Activated T-helper 17 cell treated with anti-CD3 and anti-CD28 coated beads, Interleukin-2, amount 50 U/mL, for 72 hours (primary cell): ENCODE measurements at places on chromosomes 6 and 20. TPM values are rescaled to one million over a fixed set of nuclear protein-coding genes. Genes with fewer than 3 reads are reported as not detected.

DNA sequence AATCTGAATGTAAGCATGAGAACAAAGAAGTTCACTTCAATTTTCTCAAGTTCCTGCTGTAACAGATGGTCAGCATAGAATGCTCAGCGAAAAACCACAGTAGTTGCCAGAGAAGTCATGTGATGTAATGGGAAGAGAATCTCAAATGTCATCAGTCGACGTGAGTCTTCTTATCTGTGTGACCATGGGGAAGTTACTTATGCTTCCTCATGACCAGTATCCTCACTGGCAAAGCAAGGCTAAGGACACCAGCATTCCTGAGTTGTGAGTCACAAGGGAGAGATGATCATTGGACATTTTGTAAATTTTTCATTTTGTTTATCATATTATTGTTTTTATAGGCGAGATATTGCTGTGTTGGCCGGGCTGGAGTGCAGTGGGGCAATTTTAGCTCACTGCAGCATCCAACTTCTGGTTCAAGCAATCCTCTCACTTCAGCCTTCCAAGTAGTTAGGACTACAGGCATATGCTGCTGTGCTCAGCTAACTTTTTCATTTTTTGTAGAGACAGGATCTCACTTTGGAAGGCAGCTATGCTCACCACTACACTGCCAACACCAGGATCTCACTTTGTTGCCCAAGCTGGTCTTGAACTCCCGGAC is 21.9 kb downstream of the SGK1 start:
- ATAC-seq = no peak

The SLA2 gene
- 43.7 TPM for total RNA-seq

The PSORS1C2 gene
- total RNA-seq = not detected

GRCh38 chr6:90610301-90610750 is 23.5 kb upstream of the MAP3K7 start:
- ATAC-seq = no peak

The ULBP3 gene
- total RNA-seq = not detected

GRCh38 chr6:156782691-156783320 is 5.6 kb downstream of the ARID1B start:
- no peak for ATAC-seq

DNA sequence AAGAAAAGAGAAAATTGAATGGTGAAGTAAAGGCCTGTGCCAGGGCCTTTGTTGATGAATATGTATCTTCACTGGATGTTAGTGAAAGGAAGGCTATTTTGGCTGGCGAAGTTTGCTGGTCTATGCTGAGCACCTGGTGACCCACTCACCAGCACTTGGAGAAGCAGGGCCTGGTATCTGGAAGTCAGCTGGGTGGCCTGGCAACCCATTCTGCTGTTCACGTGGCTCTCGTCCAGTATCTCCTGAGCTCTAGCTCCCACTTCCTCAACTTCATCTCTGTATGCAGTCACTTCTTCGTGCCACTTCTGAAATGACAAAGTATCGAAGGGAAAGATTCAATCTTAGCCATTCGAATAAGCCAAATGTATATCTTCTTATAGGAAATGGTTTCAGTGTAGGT is 283.7 kb downstream of the SYNE1 start:
- ATAC-seq = no peak

GRCh38 chr20:63740627-63741353 is 1.2 kb downstream of the SLC2A4RG start:
- ATAC-seq = peak; percentile 1

DNA sequence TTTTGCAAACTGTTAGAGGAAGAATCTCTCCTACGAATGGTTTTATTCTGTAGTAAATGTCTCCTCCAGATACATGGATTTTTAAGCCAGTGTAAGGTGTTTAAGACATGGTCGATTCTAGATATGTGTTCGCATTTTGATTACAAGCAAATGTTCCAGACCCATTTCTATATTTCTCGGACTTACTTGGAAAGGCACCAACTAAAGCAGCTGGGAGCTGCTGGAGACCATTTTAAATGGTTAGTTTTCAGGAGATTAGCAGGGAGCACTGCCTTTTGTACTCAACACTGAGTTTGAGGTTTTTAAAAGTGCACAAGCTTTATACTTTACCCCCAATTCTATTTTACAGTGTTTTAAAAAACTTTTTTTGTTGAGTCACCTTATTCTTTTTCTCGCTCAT is 857.0 kb downstream of the KIF16B start:
- no peak for ATAC-seq

GRCh38 chr6:14766391-14766994 is 479.4 kb upstream of the JARID2 start:
- peak; percentile 45 for ATAC-seq

The ADGB gene
- total RNA-seq = not detected

- no peak for ATAC-seq
These were observed 492.0 kb upstream of the NRSN1 start for GRCh38 chr6:23633996-23634395.

The KATNA1 gene
- 18.8 TPM for total RNA-seq

The SMIM26 gene
- 67.9 TPM for total RNA-seq

The TINAG gene
- not detected for total RNA-seq

GRCh38 chr6:77474286-77474956 is 11.1 kb upstream of the HTR1B start:
- ATAC-seq = peak; percentile 28

- ATAC-seq = no peak
These were observed 173.1 kb downstream of the TFAP2C start for GRCh38 chr20:56801971-56802755.

- peak; percentile 34 for ATAC-seq
These were observed 30.0 kb upstream of the PAQR8 start for GRCh38 chr6:52331793-52332457.

DNA sequence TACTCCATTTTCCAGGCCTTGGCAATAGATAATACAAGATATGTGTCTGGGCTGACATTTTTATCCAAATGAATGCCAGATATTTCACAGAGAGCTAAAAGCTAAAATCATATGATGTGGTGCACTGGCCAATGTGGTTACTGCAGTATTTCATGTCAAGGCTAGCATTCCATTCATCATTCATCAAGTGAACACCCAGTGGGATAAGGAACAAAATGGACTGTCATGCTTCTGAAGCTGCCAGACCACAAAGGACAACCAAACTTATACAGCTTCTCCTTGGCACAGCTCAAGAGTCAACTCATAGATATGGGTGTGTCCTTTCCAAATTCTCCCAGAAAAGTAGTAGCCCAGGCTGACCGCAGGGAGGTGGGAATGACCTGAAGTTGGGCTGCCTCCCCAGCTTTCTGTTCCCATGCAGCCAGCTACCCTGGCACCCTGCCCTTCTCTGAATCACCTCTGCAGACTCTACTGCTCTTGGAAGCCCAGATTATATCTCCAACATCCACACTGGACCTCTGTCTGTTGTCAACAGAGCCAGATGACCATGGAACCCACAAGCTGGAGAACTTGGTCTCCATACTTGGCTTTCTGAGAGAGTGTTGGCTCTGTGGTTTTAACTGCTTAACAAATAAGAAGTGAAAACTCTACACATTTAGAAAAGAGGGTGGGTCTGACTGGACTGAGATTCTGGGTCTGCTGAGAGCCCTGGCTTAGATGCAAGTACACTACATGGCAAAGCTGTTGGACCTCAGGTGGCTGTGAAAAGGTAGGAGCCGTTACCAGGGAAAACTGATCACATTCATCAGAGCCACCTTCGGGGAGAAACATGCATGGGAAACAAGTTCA is 122.8 kb downstream of the ALDH8A1 start:
- ATAC-seq = no peak

- no peak for ATAC-seq
These were observed 123.3 kb downstream of the BMP7 start for GRCh38 chr20:57143173-57143572.

GRCh38 chr6:39801456-39802251 is 9.5 kb downstream of the DAAM2 start:
- no peak for ATAC-seq

The TSHZ2 gene
- total RNA-seq = 29.8 TPM

- ATAC-seq = peak; percentile 60
These were observed 39.4 kb upstream of the RFPL4B start for GRCh38 chr6:112307707-112308106.

The EPPIN gene
- not detected for total RNA-seq

- ATAC-seq = no peak
These were observed 7.8 kb downstream of the DLGAP4 start for GRCh38 chr20:36313926-36314325.

- no peak for ATAC-seq
These were observed 44.3 kb upstream of the IRF4 start for GRCh38 chr6:347232-347631.

The TMEM200A gene
- 2.2 TPM for total RNA-seq

DNA sequence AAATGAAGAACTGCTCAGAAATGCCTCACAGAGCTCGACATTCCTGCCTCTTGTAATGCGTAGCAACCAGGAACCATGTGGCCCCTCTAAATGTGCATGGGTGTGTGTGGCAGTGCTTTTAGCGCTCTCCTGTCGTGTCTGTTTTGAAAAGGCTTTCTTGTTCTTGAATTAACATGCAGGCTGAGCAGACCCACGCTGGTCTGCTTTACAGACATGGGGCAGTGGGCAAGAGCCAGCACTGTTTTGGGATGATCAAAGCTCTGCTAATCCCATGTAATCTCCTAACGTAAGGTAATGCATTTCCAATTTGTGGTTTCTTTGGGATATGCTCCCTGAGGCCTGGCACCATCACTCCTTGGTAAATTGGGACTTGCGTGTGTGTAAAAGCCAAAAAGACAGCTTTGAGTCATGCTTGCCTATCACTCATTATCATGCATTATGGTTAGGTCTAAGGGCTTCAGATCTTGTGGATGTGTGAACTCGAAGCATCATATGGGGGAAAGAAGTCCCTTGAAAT is 11.8 kb downstream of the RIPOR2 start:
- ATAC-seq = peak; percentile 27

DNA sequence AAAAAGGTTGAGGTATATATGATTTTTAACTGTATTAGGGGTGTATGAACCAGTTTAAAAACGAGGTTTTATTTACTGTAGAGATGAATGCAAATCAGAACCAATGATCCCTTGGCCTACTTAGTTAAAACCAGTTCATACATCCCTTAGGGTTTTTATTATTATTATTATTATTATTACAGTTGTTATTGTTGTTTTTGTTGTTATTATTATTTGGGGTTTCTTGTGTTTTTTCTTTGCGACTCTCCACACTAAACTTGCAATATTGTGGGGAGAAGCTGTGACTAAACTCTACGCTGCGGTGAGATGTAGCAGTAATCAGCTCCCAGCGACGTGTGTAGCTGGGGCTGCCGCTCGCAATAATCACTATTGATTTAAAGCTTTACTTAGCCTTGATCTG is 62.2 kb downstream of the SSR1 start:
- ATAC-seq = no peak

- no peak for ATAC-seq
These were observed 8.9 kb downstream of the MANBAL start for GRCh38 chr20:37298190-37298939.

GRCh38 chr6:9398767-9399373 is 963.5 kb upstream of the SLC35B3 start:
- no peak for ATAC-seq
